Brain (organoid and tissue), 16 donors: ENCODE measurements at places on chromosomes 2 and 18. TPM values are rescaled to one million over a fixed set of nuclear protein-coding genes. Genes with fewer than 3 reads are reported as not detected.
A peak's percentile ranks its signal among the peaks of the same experiment; 100 is the strongest.

DNA sequence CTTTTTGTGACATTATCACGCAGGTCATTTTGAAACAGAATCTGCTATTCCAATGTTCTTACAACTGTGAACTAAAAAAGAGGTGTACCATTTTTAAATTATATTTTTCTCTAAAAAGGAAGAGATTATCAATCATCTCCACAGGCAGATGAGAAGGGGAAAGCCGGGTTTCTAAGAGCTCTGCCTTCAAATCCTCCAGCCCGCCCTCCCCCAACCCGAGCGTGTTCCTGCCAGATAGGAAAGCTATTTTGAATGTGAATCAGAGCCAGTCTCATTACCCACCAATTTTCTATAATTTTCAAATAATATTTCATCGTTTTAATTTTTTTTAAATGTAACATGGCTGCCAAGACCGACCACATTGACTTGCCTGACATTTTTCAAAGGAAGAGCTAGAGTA lies 65.9 kb downstream of the KCNF1 start:
- DNase-seq: peak; percentile 74

GRCh38 chr2:99337113-99338028 lies at the start of gene EIF5B:
Gene EIF5B, plus strand, starts transcription at chr2:99337389. Its CDS starts 166 bp downstream, at chr2:99337555.
- peak; percentile 98 for DNase-seq

DNA sequence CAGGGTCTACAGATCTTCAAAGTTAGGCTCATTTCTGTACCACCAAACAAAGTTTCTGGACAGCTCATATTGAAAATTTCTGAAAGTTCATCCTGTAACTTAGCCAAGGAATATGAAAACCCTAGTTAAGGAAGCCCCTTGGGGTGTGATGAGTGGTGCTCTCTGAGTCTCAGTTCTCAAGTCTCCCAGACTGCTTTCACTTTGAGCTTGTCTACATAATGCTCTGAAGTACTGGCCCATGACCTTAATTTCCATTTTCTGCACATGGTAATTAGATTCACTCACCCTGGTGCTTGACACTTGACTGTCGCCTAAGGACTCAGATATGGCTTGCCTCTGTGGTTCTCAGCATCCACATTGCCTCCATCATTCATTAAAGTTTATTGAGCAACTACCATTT lies 51.7 kb upstream of the SATB2 start:
- no peak for DNase-seq

DNA sequence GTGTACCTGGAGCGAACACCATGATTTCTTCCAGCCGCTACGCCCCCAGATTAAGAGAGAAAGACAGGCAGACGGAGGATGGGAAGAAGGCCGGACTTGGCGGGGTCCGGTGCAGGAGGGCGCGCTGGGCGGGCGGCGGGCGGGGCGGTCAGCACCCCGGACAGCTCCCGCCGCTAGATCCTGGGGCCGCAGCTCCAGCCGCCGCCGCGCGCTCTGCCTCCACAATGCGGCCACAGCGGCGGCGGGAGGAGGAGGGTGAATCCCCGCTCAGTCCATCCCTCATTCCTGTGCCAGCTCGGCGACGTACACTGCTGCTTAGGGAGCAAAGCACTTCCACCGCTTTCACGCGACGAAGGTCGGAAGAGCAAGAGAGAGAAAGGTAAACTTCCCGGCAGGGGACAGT lies at the start of gene AKAIN1:
AKAIN1 (minus strand) TSS at position 226 of the 403 bp plus-strand sequence; CDS start at position 22, 204 bp downstream.
- peak; percentile 82 for DNase-seq

DNA sequence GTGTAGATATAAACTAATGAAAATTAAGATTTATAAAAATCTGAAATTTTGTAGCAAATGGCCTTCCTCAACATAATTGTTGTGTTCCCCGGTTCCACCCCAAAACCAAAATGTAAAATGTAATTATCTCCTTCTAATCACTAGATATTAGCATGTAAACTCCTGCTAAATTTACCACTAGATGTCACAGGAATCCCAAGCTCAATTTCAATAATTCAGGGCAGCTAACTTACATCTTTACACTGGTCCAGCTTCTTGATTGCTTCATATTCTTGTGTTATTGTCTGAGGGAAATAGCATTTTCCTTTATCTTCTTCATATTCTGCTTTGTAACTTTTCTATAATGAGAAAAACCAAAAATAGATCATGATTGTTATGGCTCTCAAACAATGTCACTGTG lies 42.6 kb downstream of the NEB start:
- no peak for DNase-seq

DNA sequence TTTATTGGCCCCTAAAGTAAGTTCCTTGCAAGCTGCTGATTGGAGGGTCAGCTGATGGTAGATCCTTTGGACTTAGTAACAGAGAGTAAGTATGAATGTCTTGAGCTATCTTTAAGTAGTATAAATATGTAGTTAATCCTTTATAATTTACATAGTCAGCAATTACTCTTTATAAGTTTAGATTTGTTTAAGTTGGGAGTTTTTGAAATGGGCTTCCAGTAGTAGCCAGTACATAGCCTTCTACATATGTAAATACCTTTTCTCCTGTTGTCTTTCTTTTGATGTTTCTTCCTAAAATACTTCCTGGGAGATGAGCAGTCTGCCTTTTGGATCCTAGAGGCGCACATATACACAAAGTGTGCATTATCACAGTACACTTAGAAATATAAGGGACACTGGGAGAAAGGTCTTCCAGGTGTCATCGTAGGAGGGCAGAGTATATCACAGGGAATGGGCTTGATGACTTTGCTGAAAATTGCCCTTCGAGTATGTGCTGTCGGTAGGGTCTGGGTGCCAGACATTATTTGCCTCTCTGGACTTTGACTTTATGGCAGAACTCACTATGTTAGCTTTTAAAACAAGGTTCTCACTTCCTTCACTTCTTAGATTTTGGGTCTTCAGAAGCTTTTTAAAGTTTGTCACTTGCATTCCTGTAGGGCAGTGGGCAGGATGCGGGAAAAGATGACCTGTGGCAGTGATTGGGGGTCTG lies 21.6 kb downstream of the TTLL4 start:
- DNase-seq: no peak

- DNase-seq: no peak
Observed at GRCh38 chr2:113741091-113741490, 15.4 kb downstream of the SLC35F5 start.

GRCh38 chr18:12304351-12305210 lies 3.5 kb upstream of the TUBB6 start:
- no peak for DNase-seq

Gene DNAJB2
- 152 TPM for polyA plus RNA-seq

Gene ACMSD
- not detected for polyA plus RNA-seq

Gene C2orf78
- not detected for polyA plus RNA-seq
